Umbilical cord (tissue), 2 donors: ENCODE measurements at places on chromosomes 2 and 18.

GRCh38 chr2:15316370-15316814 is 244.7 kb downstream of the NBAS start:
- no peak for DNase-seq

DNA sequence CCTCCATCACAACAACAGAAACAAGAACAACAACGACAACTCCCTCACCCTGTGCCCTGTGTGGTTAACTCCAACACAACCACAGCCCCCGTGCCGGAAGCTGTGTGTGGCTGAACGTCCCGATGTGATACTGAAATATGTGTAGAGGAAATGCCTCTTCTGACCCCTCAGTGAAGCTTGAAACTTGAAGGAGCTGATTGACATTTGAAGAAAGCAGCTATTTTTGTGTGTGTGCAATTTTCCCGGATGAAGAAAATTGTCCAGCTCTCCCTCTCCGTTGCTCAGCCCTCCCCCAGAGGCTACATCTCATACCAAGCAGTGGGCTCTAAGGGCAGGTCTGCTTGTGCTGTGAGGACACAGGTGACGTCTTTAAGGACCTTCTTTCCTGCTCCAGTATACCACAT is 173.8 kb downstream of the ICOS start:
- DNase-seq: no peak

- DNase-seq: no peak
Measured at GRCh38 chr2:158443606-158444005, 12.9 kb downstream of the CCDC148 start.

DNA sequence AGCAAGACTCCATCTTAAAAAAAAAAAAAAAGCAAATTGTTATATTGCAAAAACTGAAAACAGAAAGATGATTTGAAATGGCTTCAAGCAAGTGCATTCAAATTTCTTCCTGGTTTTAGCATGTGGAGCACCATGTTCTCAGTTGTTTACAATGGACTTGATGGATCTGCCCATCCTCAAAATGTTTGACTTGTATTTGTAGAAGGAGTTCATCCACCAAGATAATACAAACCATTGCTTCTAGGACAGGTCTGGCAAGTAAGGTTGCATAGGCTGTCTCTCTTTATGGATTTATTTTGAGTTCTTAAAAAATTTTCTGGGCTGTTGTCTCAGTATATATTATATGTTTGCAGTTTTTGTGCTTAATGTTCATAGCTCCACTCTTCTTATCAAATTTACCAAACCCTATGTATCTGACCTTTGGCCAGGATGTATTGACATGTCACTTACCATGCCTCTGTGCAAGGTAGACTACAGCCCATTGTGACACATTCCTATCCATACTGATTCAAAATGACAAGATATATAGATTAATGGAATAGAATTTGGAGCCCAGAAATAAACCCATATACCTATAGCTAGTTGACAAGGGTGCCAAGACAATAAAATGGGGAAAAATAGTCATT is 21.7 kb upstream of the ZCCHC2 start:
- DNase-seq: no peak

- no peak for DNase-seq
Measured at GRCh38 chr2:32835148-32835547, 111.6 kb upstream of the LTBP1 start.

DNA sequence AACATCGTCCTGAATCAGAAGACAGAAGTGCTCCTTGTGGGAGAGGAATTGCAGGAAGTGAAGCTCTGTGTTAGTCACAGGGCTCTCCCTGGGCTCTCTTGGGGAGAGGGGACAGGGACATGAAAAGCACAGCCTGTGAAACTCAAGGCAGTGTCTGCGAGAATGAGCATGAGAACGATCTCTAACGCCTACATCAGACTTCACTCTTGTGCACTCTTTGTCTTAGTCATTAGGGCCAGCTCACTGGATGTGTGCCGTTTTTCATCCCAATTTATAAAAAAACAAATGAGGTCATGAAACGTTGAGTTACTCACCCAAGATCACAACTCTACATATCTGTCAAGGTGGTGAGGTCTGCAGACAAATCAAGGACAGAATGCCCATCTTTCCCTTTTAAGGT is 27.0 kb upstream of the TWIST2 start:
- no peak for DNase-seq

- no peak for DNase-seq
Measured at GRCh38 chr2:235394278-235394828, 99.5 kb upstream of the AGAP1 start.

DNA sequence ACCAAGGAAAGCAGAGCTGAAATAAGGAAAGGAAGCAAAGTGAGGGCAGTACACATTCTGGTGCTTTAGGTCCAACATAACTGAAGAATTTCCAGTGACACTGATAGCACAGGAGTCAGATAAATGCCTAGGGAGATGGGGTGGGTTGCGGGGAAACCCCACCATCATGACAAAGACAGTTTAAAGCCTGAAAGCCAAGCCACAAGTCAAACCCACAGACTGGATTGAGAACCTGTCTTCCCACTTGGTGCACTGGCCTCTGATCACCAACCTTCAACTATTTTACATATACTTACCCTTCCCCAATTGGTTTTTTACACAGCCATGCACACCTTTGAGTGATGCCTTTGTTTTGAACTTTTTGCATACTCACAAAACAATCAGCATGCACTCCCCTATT is 22.2 kb upstream of the PDK1 start:
- DNase-seq: no peak

GRCh38 chr2:7205151-7205830 is 288.1 kb downstream of the RNF144A start:
- DNase-seq: no peak

GRCh38 chr2:67755156-67755882 is 307.5 kb downstream of the C1D start:
- DNase-seq: no peak

DNA sequence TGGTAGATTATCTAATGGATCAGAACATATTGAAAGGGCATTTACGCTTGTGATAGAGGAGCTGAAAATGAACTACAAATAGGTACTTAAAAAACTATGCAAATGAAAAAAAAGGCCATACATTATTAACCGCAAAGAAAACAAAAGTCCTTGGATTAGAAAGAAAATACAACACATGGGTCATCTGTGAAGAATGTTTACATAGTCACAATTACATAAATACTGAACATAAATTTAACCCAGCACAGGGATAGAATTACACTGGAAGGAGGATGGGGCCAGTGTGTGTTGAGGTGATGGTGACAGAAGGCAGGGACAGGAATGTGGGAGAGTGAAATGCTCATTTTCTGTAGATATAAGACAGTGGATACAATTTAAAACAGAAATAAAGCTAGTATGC is 6.6 kb downstream of the NTSR2 start:
- DNase-seq: no peak

- DNase-seq: no peak
Measured at GRCh38 chr2:171317492-171318125, 116.2 kb downstream of the METTL8 start.

GRCh38 chr2:238912228-238912915 is 64.5 kb downstream of the TWIST2 start:
- DNase-seq: no peak

DNA sequence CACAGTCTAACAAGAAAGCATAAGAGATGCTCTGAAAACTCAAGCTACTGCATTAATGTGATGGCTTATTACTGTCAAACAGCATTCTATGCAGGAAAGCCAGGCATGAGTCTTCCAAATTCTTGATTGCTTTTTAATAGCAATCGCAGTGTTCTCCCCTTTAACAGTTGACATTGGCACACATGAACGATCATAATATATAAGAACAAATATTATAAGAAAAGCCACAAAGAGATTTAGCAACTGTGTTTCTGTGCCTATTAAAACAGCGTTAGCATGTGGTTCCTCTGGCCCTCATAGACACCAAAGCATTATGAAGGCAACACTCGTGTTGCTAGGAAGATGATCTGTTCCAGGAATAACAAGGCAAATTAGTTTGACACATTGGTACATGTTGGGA is 245.0 kb downstream of the ACKR3 start:
- no peak for DNase-seq

GRCh38 chr18:70448588-70448987 is 159.7 kb downstream of the SOCS6 start:
- DNase-seq: no peak

DNA sequence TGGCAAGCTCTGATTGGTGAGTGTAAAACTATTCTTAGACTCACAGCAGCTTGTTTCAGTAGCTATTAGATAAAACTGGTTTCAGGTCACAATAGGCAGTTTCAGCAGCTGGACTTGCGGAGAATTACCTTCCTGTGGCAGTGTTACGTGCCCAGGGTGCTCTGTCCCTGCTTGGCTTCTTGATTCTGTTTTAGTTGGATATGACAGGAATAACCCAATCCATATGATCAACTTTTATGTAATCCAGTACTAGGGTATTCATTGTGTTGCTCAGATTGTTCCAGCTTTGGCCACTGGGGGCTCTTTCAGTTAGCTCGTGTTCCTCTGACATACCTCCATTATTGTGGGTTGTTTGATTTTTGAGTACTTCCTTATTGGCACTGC is 43.1 kb downstream of the INPP4A start:
- no peak for DNase-seq

DNA sequence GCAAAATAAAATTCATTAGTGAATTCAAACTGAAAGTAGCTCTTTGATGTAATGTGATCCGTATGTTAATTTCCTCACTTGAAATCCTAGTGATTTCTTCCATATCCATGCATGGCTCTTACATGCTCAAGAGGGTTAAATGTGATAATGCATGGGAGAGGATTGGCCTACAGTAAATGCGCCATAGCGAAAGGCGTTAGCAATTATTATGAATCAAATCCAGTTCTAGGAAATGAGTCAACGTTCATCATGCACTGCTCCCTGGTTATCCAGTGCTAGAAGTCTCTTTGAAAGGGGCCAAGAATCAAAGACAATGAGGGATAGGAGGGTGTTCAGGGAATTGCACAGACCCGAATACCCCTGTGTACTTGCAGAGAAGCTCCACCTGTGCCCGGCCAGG is 101.4 kb upstream of the RASGRP3 start:
- DNase-seq: no peak

GRCh38 chr18:22490429-22490846 is 72.7 kb upstream of the CTAGE1 start:
- DNase-seq: no peak

GRCh38 chr2:100796499-100797100 is 23.3 kb upstream of the NPAS2 start:
- DNase-seq: no peak

DNA sequence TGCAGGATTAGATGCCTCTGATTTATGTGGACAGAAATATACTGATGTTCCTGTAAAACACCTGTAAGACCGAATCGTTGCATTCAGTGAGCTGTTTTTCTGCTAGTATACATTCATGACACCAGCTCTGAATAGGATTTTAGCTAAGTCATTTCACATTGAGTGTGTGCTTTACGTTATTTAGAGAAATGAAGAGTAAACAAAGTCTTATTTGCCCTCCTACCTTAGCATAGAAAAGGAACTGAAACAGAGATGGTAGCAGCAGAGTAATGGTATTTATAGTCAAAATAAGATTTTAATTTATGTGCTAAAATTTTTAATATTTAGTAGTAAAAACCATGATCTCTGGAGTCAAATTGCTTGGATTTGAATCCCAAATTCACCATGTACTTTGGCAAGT is 168.0 kb downstream of the CERS6 start:
- no peak for DNase-seq

DNA sequence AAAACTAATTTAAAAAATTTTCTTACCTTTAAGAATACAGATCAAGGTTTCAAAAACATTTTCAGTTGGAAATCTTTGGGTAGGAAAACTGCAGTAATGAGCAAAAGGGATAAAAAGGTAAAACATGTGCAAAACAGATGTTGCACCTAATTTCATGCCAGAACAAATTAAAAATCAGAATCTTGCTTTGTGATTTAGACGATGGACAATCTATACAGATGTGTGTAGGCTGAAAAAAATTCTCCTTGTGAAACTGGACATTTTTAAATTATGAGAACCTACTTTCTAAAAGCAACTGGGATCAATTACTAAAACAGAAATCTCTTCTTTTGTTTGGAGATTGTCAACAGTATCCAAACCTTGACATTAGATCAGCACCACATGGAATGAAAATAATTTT is 183.2 kb upstream of the ITGA4 start:
- no peak for DNase-seq

DNA sequence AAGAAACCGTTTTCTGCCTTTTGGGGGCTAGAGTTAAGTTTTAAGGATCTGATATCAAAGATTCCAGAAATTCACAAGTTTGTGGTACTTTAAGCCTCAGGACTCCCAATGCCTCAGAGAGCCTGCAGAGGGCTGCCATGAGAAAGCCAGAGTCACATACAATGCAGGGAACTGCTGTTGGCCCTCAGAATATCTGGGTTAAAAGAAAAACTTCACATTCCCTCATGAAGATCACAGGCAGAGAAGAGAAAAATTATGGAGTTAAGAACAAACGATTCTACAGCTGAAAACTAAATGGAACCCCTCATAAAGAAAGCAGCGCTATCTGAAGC is 39.5 kb downstream of the HDAC4 start:
- DNase-seq: peak; percentile 51

GRCh38 chr2:19261061-19261460 is 97.4 kb downstream of the OSR1 start:
- DNase-seq: no peak

- no peak for DNase-seq
Measured at GRCh38 chr2:219901155-219901554, 273.7 kb downstream of the SLC4A3 start.

DNA sequence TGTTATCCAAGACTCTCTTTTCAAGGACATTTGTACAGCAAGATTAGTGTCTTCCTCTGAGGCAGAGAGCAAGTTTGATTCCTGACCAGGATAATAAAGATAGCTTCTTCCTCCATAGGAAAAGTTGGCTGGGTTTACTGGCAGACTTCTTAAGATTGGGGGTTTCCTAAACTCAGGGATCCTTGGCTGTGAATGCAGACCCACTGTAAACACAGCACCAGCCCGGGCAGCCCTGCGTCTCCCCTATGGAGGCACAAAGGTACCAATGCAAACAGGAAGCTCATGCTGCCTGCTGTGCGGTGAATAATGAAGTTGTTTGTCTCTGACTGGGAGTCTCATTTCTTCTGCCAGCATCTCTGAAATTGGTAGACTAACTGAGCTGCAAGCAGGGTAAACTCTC is 96.2 kb upstream of the ARHGAP28 start:
- DNase-seq: no peak

DNA sequence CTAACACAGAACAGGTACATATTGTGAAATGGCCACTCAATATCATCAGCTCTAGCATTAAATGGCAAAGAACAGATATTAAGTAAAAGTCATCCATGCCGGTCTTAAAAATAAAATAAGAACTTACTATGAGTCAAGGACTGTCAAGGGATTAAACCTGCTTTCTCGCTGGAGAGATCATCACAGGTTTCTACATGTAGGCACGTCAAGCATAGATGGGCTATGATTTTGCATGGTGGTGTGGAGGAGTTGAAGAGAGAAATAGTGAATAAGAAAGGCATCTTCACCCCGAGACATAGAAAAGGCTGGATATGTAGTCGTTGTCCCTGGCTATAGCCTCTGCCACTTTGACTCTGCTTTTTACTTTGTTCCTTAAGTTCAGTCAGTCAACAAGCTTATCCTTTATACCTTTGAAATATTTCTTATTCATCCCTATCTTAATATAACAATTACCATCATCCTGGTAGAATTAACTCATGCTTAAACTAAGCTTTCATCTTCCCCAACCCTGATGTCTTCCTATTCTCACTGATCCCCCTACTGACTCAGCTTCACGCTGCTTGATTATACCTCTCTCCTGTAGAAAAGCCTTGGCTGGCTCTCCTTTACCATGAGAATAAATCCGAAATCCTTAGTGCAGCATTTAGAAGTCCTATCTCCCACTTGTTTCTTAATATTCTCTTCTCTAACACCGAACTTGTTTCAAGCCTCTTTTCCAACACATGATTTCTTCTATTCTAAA is 42.5 kb downstream of the DSC3 start:
- no peak for DNase-seq
